OCI-LY7 (cell line): ENCODE measurements at places on chromosomes 1 and 21. TPM values are rescaled to one million over a fixed set of nuclear protein-coding genes. Genes with fewer than 3 reads are reported as not detected.
A peak's percentile ranks its signal among the peaks of the same experiment; 100 is the strongest.

TLR5 gene
- not detected in 2 replicates for total RNA-seq

DNA sequence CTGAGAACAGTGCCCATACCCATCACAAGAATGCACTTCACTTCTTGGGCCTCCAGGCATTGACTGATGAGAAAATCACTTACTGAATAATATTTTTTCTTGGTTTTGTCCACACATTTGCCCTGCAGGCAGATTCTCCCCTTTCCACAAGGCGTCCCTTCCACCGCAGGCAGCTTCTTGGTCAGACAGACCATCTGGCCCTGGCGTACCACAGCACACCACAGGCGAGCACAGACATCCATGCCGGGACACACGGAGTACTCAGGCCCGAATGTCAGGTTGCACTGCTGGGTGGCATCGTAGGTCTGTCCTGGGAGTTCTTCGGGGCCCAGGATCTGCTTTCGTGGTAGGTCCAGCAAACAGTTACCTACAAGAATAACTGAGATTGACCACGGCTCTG lies 32.5 kb downstream of the ADAMTS5 start:
- no peak for DNase-seq

GRCh38 chr1:226983247-226983991 lies 43.3 kb downstream of the COQ8A start:
- no peak for DNase-seq

GRCh38 chr1:14740016-14740415 lies 141.5 kb downstream of the KAZN start:
- no peak for DNase-seq

DNA sequence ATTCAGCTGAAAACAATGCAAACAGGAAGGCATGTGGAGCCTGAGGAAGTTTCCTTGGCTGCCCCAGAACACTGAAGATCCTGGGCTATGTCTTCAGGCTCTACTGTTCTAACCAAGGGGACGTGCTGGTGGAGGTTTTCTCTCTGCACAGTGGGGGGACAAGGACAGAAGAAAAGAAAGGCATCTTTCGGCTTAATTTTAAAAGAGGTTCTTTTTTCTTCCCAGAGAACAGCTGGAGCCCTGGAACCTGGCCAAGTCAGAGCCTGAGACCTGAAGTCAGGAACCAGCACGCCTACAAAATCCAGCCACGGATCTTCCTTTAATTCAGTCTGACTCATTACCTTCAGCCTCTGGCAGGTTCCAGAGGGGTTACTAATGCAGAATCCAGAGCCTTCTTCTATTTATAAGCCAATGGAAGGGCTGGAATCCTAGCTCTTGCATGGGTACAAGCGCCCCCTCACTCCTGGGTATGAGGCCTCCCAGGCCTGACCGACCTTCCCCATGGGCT lies 19.8 kb downstream of the CTNNBIP1 start:
- DNase-seq: no peak

DNA sequence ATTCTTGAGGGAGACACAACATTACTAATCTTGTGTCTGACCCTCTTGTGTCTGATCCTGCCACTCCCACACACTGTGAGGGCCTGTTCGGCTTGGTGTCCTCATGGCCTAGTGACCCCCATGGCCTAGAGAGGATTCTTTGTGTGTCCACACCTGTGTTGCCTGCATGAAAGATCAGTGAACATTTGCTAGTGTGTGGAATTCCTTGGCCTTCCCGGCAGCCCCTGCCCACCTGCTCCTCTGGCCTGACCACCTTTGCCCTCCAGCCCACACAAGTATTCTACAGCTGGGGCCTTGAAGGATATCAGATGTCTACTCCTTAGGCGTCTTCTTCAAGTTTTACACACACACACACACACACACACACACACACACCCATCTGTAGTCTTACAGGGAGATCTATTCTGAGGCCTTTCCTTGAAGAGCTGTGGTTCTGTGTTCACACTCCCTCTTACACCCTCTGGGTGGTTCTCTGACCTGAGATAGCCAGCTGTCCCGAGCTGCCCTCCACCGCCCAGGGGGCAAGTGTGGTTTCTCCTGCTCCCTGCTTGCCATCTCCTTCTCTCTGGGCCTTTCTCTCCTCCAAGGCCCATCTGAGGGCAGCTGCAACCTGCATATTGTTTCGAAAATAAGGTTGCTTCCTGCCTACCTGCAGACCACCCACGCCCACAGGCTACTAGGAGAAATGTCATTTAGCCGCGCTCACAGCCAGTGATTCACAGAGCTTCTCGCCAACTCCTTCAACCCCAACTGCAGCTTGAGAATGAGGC lies 45.4 kb downstream of the CD247 start:
- DNase-seq: no peak

DNA sequence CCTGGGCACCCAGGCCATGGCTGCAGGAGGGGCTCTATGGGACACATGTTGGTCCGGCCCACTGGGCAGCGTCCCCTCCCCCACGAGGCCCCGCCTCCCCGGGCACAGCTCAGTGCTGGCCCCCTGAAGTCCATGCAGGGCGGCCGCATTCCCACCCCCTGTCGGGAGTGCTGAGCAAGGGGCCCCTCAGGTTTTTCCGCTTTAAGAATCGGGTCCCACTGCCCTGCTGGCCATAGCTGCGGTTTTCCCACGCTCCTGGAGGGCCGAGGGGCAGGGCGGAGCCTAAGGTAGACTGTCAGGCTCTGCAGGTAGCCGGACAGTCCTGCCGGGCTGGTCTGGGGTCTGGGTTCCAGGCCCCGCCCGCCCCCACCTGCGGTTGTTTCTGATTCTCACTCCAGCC lies 43.5 kb upstream of the CCDC27 start:
- no peak for DNase-seq

DNA sequence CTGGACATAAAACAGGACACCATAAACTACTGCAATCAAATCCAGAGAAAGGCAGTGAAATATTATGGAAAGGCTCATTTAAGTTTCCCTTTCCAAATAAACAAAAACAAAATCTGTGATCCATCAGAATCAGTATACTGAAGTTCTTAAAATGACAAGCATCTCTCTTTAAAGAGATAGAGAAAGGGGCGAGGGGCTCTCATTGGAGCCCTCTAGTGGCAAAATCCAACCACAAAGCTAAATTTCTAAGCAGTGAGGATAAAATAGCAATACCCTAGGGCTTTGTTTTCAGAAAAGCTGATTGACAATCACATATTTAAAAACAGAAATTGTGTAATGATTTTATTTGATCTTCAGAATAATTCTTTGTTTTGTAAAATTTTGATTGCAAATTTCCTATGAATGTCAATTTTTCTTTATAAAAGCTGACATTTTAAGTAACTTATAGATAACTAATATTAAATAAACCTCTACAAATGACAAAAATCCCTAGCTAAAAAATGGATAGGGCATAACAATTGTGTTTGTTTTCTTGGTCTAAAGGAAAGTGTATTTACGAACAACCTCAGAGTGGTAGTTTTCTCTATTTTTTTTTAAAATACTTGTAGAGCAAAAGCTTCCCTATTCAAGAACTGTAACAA lies 138.2 kb downstream of the COL24A1 start:
- DNase-seq: peak; percentile 40

DNA sequence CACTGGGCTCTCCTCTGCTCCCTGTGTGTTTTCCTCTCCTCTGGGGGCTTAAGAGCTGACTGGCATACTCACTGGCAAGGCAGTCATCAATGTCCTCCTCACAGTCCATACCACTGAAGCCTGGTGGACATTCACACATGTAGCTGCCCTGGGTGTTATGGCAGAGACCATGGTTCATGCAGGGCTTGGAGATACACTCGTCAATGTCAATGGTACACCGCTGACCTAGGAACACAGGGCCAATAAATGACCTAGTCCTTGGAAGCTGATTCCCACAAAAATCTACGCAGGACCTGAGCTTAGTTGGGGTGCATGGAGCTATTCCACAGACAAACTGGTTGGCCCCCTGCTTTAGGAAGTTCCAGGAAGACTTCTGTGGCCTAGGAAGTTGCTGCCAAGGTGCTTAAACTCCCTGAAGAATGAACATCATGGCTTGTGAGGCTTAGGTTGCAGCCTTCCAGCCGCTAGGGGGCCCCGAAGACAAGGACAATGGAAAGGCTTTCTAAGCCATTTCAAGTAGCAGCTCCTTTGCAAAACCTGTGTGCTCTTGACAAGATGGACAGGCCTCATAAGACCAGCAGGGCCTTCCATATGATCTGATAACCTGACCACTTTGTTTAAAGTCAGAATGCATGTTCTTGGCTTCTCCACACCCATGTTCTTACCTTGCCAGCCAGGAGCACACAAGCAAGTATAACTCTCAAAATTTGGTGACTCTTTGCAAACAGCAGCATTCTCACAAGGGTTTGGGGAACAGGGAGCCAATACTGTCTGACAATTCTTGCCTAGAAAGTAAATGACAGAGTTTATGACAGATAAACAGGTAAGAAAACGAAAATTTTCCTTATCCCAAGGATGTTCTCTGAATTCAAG lies 52.3 kb upstream of the ADAM30 start:
- peak; percentile 81 for DNase-seq

DNA sequence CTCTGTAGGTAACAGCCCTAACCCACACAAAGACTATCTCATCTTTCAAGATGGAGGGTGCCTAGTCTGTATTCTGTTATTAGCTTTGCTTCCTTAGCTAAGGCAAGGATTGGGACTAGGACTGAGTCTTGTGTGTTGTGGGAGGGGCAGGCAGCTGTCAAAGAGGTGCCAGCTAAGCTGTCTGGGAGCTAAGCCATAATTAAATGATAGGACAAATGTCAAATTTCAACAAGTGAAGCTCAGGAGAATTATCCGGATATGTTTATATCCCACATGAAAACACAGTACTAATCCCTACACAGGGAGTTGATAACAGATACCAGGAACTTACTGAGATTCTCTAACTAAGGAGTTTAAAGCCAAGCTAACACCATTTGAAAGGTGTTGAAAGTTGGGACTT lies 70.5 kb upstream of the NGF start:
- no peak for DNase-seq

DNA sequence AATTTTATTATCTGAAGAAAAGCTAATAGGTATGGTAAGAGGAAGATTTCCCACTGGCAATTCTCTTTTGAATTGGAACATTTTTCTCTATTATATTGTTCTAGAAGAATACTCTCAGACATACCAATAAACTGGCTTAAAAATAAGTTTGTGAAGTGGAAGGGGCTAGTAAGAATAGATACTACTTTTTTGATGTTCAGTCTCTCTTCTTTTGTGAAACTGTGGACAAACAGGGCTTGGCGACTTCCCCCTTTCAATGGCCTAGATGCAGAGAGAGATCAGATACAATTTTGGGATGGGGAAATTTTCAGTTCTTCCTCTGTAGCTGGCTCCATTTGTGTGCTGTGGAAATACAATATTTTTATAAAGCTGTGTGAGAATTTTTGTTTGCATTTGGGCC lies 2.5 kb downstream of the PBX1 start:
- DNase-seq: no peak

GRCh38 chr1:193083365-193084088 lies 21.7 kb downstream of the GLRX2 start:
- no peak for DNase-seq

- DNase-seq: no peak
Observed at GRCh38 chr1:45669379-45669778, 17.0 kb downstream of the GPBP1L1 start.

C4BPA gene
- total RNA-seq: not detected in 2 replicates

DNA sequence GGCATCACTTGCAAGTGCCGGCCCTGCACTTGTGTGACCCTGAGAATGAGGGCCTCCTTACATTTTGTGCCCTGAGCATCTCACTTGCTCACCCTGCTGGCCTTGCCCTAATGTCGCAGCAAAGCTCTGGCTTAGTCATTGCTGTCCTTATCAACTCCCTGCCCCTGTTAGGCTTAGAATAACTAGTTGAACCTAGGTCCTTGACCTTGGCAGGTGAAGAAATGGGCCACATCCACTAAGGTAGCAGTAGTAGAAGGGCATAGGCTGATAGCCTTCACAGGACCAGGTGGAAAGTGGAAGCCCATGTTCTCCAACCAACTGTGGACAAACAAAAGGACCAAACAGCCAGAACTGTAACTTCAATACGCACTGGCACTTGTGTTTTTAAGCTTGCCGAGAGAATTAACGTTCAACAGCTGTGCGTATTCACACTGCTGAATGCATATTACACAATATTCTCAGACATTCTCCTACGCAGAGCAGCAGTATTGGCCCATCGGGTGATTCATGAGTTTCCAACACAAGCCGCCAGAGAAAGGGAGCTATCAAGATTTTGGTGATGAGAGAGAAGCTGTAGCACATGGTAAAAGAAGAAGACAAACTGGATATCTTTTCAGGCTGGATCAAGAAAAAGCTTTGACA lies 27.7 kb upstream of the PTGFRN start:
- peak; percentile 4 for DNase-seq

DNA sequence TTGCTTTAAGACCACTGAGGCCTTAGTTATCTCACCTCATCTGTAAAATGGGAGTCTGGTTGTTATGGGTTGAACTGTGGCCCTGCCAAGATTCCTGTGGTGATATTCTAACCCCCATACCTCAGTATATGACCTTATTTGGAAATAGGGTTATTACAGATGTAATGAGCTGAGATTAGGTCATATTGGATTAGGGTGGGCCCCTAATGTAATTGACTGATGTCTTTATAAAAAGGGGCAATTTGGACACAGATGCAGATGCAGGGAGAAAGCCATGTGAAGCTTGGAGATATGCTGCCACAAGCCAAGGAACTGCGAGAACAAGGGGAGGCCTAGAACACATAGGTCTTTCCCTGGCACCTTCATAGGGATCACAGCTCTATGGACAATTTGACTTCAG lies 3.9 kb downstream of the C1orf87 start:
- DNase-seq: no peak

- DNase-seq: no peak
Observed at GRCh38 chr1:64337475-64337874, 132.5 kb upstream of the CACHD1 start.

GRCh38 chr1:152170287-152170905 lies 11.4 kb upstream of the RPTN start:
- DNase-seq: no peak

DNA sequence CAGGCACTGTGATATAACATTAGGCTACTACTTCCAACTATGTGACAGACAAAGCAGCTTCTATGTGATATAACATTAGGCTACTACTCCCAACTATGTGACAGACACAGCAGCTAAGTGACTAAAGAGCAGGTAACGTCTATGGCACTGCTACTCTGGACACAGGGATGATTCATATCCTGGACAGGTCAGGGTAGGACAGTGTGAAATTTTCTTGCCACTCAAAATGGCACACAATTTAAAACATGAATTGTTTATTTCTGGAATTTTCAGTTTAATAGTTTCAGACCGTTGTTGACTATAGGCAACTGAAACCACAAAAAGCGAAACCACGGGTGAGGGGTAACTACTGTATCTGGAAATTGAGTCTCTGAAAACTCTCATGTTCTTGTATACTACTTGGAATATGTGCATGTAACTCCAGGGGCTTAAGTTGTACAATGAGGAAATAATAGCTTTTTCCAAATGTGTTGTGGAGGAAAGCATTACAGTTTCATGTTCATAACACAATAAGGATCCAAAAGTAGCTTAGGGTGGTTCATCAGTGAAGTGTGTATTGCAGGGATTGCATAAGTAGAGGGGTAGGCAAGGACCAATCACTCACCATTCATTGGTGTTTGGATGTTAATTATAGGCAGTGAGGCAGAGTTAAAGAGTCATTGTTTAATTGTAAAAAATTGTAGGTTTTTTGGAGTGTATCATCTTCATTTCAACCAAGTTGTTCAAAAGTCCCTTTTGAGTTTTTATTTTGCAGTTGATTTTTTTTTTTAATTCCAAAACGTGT lies 5.3 kb downstream of the DTL start:
- no peak for DNase-seq

GRCh38 chr1:171486048-171486519 lies 754 bp downstream of the PRRC2C start:
- DNase-seq: peak; percentile 76

GRCh38 chr1:28602536-28603439 lies 10.7 kb downstream of the RAB42 start:
- DNase-seq: peak; percentile 68

GRCh38 chr1:184161071-184161698 lies 109.7 kb downstream of the TSEN15 start:
- DNase-seq: no peak

VHLL gene
- total RNA-seq: 0.59 TPM in 1 of 2 replicates, not detected in the other

PSMA5 gene
- total RNA-seq: 141 and 152 TPM in 2 replicates
